ENCODE measurements at places on chromosomes 12 and 14.

- DNase-seq: peak; percentile 86
Observed at GRCh38 chr12:132904718-132905328, 17.4 kb upstream of the CHFR start.

- DNase-seq: no peak
Observed at GRCh38 chr12:4829161-4829792, 80.4 kb upstream of the KCNA1 start.

DNA sequence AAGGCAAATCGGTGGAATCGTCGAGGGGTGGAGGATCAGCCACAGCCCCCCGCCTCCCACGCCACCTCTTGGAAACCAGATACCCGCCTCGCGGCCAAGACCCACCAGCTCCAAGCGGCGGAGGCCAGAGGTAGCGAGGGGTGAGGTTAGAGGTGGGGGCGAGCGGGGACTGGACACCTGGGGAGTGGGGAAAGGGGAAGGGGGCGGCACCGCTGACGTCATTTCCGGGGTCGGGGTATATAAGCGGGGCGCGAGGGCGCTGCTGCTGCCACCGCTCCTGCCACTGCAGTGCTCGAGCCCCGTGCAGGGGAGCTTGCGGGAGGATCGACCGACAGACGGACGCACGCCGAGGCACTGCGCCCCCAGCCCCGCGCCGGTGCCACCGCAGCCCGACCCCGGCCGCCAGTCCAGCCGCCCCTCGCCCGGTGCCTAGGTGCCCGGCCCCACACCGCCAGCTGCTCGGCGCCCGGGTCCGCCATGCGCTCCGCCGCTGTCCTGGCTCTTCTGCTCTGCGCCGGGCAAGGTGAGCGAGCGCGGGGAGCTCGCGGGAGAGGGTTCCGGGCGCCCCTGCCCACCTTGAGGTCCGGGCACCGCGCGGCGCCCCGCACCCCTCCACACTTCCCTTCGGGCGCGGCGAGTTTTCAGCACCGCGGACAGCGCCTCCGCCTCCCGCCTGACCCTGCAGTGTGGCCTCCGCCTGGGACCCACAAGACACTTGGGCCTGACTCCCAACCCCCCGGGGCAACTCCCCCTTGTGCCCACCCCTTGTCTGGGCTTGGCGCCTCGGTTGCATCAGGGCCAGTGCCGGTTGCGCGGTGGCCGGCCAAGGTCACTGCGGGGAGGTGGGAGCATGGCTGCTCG lies at the start of gene CHGA:
Gene CHGA (plus strand): TSS at position 268 of the 861 bp plus-strand sequence. CDS start 210 bp downstream, at position 478.
- DNase-seq: peak; percentile 79

GRCh38 chr12:21054334-21054733 lies 76.7 kb upstream of the SLCO1B1 start:
- DNase-seq: no peak

DNA sequence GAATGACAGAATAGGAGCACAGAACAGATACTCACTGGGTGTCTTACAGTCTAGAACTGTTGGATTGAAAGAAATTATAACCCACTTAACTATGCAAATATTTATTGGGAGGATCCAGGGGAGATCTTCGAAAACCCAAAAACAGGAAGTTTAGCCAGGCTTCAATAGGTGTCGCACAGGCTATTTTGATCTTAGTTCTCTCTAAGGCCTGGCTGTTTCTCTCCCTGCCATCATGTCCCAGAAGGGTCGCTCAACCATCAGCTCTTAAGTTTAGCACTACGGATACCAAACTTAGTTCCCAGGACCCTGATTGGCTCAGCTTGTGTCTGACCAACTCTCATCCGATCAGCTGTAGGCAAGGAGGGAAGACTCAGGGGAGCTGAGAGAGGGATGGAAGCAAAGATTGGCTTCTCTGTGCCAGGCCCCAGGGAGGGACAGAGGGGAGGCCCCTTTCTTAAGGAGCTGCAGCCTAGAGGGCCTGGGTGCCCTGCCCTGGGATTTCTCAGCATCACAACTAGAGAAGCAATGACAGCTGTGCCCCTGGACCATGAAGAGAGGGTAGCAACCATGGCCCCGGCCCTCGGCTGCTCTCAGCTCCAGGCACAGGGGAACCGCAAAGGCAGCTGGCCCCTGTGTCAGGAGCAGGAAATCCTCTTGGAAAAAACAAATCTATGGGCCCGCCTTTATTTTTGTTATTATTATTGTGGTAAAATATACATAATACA lies 13.5 kb downstream of the PHETA1 start:
- no peak for DNase-seq

GRCh38 chr12:122148657-122149056 lies 25.4 kb downstream of the IL31 start:
- DNase-seq: no peak

Data from suppressor macrophage (primary cell).